ENCODE measurements at places on chromosomes 1 and 21.
A peak's percentile ranks its signal among the peaks of the same experiment; 100 is the strongest.

GRCh38 chr21:29382030-29382654 is 83.4 kb downstream of the BACH1 start:
- peak; percentile 87 for DNase-seq

GRCh38 chr1:15282038-15282437 is 35.0 kb downstream of the FHAD1 start:
- no peak for DNase-seq

- DNase-seq: peak; percentile 34
Observed at GRCh38 chr1:14553711-14554110, 44.8 kb upstream of the KAZN start.

- no peak for DNase-seq
Observed at GRCh38 chr1:65002156-65002507, 35.8 kb upstream of the JAK1 start.

DNA sequence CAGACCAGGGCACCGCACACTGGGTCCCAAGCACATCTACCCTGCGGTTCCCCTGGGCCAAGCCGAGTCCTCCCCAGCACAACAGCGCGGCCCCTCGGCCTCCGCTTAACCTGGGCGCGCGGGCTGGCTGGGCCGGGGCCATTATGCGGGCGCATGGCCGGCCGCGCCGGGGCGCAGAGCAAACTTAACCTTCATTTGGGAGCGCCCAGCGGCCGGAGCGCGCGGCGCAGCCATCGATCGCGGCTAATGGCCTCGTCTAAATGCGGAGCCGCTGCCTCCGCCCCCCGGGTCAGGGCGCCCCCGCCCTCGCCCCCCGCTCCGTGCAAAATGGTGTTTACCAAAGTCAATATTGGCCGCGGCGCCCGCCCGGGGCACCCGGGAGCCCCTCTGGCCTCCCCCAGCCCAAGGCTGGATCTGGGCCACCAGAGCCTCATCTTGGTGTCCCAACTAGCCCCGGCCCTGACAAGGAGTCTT is 272.1 kb downstream of the TRABD2B start:
- peak; percentile 30 for DNase-seq

GRCh38 chr1:9201401-9202239 is 33.0 kb upstream of the H6PD start:
- peak; percentile 70 for DNase-seq

GRCh38 chr1:64282351-64282750 is 78.9 kb downstream of the UBE2U start:
- peak; percentile 12 for DNase-seq

Data from astrocyte of the hippocampus (primary cell).